ENCODE measurements at places on chromosomes 6 and 20.
A peak's percentile ranks its signal among the peaks of the same experiment; 100 is the strongest.

DNA sequence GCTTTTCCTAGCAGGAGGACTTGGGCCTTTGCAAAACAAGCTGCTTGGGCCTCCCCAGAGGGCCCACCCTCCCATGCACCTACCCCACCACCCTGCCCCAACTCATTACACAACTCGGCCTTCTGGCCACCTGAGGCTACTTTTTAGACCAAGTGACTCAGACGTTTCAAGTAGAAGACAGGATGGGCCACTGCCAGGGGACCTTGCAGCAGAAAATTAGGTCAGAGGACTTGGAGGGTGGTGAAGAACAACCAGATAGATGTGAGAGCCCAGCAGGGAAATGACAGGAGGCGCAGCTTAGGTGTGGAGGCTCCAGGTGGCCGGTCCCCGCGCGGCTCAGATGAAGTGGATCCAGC, 1.4 kb downstream of the PPP1R3D start:
- peaks cover 35% of the 10 kb centered on the region for H3K4me1 ChIP-seq
- no peak overlapping the region for H3K27ac ChIP-seq
- peaks cover 7% of the 10 kb centered on the region for H3K27me3 ChIP-seq
- DNase-seq = no peak
- peaks cover 9% of the 10 kb centered on the region for H3K36me3 ChIP-seq

GRCh38 chr6:136359851-136360250, 70.2 kb upstream of the BCLAF1 start:
- H3K4me1 ChIP-seq = no peaks in the 10 kb centered on the region
- H3K27ac ChIP-seq = no peak overlapping the region
- no peak overlapping the region for H3K4me3 ChIP-seq
- no peak for DNase-seq
- no peaks in the 10 kb centered on the region for H3K27me3 ChIP-seq

DNA sequence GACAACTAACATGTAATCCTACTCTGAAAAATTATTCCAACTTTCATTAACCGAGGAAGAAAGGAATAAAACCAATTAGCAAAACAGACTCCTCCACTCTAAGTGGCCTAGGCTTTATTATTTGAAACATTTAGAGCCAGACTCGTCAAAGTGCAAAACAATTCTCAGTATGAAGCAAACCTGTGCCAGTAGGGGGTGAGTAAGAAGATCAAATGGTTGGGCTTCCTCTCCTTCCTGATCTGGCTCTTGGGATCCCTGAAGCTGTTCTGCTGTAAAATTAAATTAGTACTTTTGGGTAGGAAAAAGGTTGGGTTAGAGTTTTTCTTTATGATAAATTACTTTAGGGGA, 177.6 kb upstream of the MAN1A1 start:
- H3K27ac ChIP-seq = no peak overlapping the region
- no peak for DNase-seq
- no peak overlapping the region for H3K4me3 ChIP-seq

GRCh38 chr20:32595143-32595542, 10.0 kb upstream of the NOL4L start:
- DNase-seq = no peak
- no peak overlapping the region for H3K4me3 ChIP-seq
- no peaks in the 10 kb centered on the region for H3K27me3 ChIP-seq
- no peaks in the 10 kb centered on the region for H3K4me1 ChIP-seq
- H3K27ac ChIP-seq = no peak overlapping the region

DNA sequence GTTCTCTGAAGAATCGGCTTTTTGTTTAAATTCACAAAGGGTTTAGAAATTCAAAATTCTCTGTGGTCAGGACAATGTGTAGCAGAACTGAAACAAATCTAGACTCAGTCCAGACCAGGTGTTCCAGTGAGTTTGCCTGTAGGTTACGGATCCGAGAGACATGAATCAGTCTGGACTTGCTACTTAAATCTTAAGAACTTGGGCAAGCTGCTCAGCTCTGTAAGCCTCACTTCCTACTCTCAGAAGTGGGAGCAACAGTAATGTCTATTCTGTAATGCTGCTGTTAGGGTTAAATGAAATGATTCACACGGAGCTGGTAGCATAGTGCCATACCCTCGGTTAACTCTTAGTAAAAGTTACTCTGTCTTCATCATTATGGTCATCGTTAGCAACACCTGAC, 37.7 kb downstream of the HECA start:
- H3K27me3 ChIP-seq = no peaks in the 10 kb centered on the region
- peaks cover 10% of the 10 kb centered on the region for H3K36me3 ChIP-seq
- no peak overlapping the region for H3K4me3 ChIP-seq
- no peak for DNase-seq
- no peaks in the 10 kb centered on the region for H3K4me1 ChIP-seq

DNA sequence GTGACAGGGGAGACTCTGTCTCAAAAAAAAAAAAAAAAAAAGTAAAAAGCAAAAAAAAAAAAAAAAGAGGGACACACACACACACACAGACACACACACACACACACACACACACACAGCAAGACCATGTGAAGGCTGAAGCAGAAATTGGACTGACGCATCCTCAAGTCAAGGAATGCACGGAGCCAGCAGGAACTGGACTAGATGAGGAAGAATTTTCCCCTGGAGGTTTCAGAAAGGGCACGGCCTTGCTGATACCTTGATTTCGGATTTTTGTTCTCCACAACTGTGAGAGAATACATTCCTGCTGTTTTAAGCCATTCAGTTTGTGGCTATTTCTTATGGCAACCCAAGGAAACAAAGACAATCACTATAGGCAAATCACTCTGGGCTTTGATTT, 176.9 kb upstream of the SALL4 start:
- H3K27me3 ChIP-seq = no peaks in the 10 kb centered on the region
- H3K27ac ChIP-seq = no peak overlapping the region
- H3K36me3 ChIP-seq = no peaks in the 10 kb centered on the region
- DNase-seq = no peak

DNA sequence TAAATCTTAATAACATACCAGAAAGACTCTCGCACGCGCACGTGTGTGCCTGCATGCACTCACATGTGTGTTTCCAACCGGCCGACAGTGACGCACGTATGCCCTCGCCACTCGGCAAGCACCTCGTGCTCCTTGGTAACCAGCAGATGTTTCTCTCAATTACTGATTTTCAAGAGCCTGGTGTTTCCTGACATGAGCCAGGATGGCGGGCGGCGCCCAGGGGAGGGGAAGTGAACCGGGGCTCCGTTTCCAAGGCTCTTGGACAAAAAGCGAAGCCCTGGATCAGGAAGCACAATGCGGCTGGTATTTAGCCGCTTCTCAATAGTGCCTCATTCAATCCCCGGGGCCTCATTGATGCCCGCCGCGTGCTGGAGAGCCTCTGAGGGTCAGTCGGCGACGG, 37.7 kb downstream of the PMEPA1 start:
- no peaks in the 10 kb centered on the region for H3K36me3 ChIP-seq
- H3K4me3 ChIP-seq = no peak overlapping the region
- peaks cover 12% of the 10 kb centered on the region for H3K4me1 ChIP-seq
- DNase-seq = peak; percentile 32

DNA sequence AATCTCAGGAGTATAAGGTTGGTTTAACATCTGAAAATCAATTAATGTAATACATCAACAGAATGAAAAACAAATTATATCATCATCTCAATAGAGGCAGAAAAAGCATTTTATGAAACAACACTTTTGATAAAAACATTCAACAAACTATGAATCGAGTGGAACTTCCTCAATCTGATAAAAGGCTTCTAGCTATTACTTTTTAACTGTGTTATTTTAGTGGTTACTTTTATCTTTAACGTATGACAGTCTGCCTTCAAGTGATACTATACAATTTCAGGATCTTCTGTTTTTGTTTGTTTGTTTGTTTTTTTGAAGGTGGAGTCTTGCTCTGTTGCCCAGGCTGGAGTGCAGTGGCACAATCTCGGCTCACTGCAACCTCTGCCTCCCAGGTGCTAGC, 73.7 kb downstream of the ZFAND3 start:
- H3K4me3 ChIP-seq = no peak overlapping the region
- no peak overlapping the region for H3K27ac ChIP-seq
- peaks cover 6% of the 10 kb centered on the region for H3K4me1 ChIP-seq
- H3K36me3 ChIP-seq = no peaks in the 10 kb centered on the region
- no peak for DNase-seq

GRCh38 chr20:31861385-31862156, 8.8 kb downstream of the DUSP15 start:
- H3K4me3 ChIP-seq = peak overlapping the region; percentile 68
- H3K4me1 ChIP-seq = peaks cover 5% of the 10 kb centered on the region
- no peak overlapping the region for H3K27ac ChIP-seq
- no peaks in the 10 kb centered on the region for H3K36me3 ChIP-seq
- peaks cover 2% of the 10 kb centered on the region for H3K27me3 ChIP-seq

- H3K4me3 ChIP-seq = peak within 1 kb of the TSS; percentile 25
- H3K27ac ChIP-seq = no peak within 1 kb of the TSS
- peak; percentile 49 for DNase-seq
- peaks cover 7% of the 10 kb centered on the region for H3K27me3 ChIP-seq
- H3K4me1 ChIP-seq = peaks cover 17% of the 10 kb centered on the region
- H3K36me3 ChIP-seq = no peaks in the 10 kb centered on the region
Observed at GRCh38 chr20:59933296-59933848, at the start of gene SYCP2. Gene SYCP2 (minus strand): TSS chr20:59933637. CDS start chr20:59922413, 11,224 bp downstream.

- H3K4me3 ChIP-seq = no peak overlapping the region
Observed at GRCh38 chr6:53484476-53485280, 60.2 kb downstream of the GCLC start.

GRCh38 chr20:59375541-59375940, 75.1 kb downstream of the EDN3 start:
- H3K36me3 ChIP-seq = no peaks in the 10 kb centered on the region
- no peaks in the 10 kb centered on the region for H3K4me1 ChIP-seq
- peaks cover 43% of the 10 kb centered on the region for H3K27me3 ChIP-seq
- no peak overlapping the region for H3K27ac ChIP-seq

DNA sequence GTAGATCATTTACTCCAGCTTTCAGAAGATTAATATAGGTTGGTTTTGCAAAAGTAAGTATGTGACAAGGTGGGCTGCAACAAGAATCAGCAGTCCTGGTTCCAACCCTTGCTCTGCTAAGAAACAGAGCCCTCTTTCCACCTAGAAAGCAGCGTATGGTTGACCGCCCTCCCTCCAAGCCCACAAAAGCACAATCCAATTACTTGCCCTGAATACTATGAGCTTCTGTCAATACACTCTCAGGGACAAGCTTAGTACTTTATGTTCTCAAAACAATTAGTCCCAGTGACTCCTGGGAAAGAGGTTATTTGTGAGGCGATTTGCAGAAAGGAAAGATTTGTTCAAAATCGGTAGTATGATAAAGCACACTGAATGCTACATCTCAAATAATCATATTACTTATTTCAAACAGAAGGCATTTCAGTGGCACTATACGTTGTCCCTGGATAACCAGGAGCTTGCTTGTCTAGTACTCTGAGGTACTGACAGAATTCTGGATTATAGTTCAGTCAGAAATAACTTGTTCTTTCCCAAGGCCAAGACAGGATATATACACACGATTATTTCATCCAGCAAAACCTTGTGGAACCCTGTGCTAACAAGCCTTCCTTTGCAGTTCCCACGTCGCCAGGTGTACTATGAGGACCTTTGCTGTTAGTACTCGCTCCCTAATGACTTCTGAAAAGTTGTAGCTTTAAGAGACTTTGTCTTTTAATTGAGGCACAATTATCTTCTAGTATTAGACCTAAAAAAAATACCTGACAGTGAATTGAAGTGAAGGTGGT, 96.9 kb upstream of the ADTRP start:
- H3K4me3 ChIP-seq = no peak overlapping the region
- H3K27ac ChIP-seq = no peak overlapping the region
- no peaks in the 10 kb centered on the region for H3K4me1 ChIP-seq
- no peak for DNase-seq
- H3K27me3 ChIP-seq = no peaks in the 10 kb centered on the region

- no peaks in the 10 kb centered on the region for H3K27me3 ChIP-seq
- no peak overlapping the region for H3K4me3 ChIP-seq
- no peaks in the 10 kb centered on the region for H3K4me1 ChIP-seq
- no peaks in the 10 kb centered on the region for H3K36me3 ChIP-seq
- no peak overlapping the region for H3K27ac ChIP-seq
Observed at GRCh38 chr6:137390334-137390733, 103.9 kb downstream of the OLIG3 start.

GRCh38 chr6:121393731-121394505, 41.5 kb upstream of the GJA1 start:
- no peak overlapping the region for H3K27ac ChIP-seq
- DNase-seq = no peak
- no peak overlapping the region for H3K4me3 ChIP-seq
- no peaks in the 10 kb centered on the region for H3K27me3 ChIP-seq
- no peaks in the 10 kb centered on the region for H3K36me3 ChIP-seq

GRCh38 chr6:122787721-122788120, 1.3 kb upstream of the SMPDL3A start:
- H3K36me3 ChIP-seq = no peaks in the 10 kb centered on the region
- H3K27me3 ChIP-seq = peaks cover 40% of the 10 kb centered on the region
- peaks cover 17% of the 10 kb centered on the region for H3K4me1 ChIP-seq
- H3K27ac ChIP-seq = no peak overlapping the region
- H3K4me3 ChIP-seq = no peak overlapping the region

GRCh38 chr6:163944897-163945296, 530.4 kb downstream of the QKI start:
- no peaks in the 10 kb centered on the region for H3K4me1 ChIP-seq
- H3K36me3 ChIP-seq = no peaks in the 10 kb centered on the region
- DNase-seq = no peak
- H3K27ac ChIP-seq = no peak overlapping the region

DNA sequence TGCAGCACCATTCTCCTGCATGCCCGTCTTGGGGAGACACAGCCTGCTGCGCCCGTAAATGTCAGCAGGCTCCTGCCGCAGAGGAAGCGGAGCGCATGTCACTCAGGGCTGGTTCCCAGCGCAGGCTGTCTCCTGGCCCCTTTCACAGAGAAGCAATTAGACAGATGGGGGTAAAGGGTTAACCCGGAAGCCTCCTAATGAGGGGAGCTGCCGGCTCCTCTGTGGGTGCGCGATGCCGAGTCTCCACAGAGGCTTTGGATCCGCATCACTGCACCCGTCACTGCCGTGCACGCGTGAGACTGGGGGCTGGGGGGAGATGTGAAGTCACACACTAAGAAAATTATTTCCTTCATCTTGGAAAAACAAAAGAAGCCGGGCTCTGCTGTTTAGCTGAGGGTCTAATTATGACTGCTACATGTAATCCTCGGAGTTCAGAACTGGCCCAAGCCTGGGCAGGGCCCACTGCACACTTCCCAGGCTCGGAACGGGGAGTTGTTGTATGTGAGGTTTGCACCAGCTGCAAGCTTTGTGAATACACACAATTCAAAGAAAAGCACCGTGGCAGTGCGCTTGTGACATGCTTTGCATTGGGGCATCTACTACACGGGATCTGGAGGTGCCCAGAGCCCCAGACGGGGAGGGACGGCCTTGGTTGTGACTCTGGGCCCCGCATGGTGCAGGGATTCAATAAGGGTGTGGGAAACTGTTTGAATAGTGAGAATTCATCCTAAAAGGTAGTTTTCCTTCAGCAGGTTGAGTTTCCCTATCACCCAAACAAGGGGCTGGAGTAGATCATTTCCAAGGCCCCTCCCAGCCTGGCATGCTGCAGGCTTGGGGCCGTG, 331.6 kb downstream of the TAF4 start:
- H3K27me3 ChIP-seq = no peaks in the 10 kb centered on the region
- no peak overlapping the region for H3K27ac ChIP-seq
- H3K4me3 ChIP-seq = no peak overlapping the region
- no peaks in the 10 kb centered on the region for H3K36me3 ChIP-seq
- no peaks in the 10 kb centered on the region for H3K4me1 ChIP-seq

- no peaks in the 10 kb centered on the region for H3K36me3 ChIP-seq
- H3K27me3 ChIP-seq = no peaks in the 10 kb centered on the region
- peaks cover 4% of the 10 kb centered on the region for H3K4me1 ChIP-seq
- H3K4me3 ChIP-seq = no peak overlapping the region
- DNase-seq = no peak
Observed at GRCh38 chr6:97438011-97438671, 155.1 kb upstream of the MMS22L start.

Measured in cardiac muscle cell (in vitro differentiated cells and primary cell).